Activated CD8-positive, alpha-beta T cell treated with anti-CD3 and anti-CD28 coated beads, Interleukin-2, amount 10 ng/mL, durations not matched to agents 7 days and 5 days (primary cell): ENCODE measurements at places on chromosomes 3 and 15. TPM values are rescaled to one million over a fixed set of nuclear protein-coding genes. Genes with fewer than 3 reads are reported as not detected.
A peak's percentile ranks its signal among the peaks of the same experiment; 100 is the strongest.

Gene IGSF10
- not detected for total RNA-seq

Gene COL7A1
- 1.6 TPM for total RNA-seq

Gene CILP
- total RNA-seq: 0.08 TPM

Gene CD86
- 0.95 TPM for total RNA-seq

Gene EPHB3
- total RNA-seq: 0.11 TPM

Gene EFCC1
- 0.13 TPM for total RNA-seq

DNA sequence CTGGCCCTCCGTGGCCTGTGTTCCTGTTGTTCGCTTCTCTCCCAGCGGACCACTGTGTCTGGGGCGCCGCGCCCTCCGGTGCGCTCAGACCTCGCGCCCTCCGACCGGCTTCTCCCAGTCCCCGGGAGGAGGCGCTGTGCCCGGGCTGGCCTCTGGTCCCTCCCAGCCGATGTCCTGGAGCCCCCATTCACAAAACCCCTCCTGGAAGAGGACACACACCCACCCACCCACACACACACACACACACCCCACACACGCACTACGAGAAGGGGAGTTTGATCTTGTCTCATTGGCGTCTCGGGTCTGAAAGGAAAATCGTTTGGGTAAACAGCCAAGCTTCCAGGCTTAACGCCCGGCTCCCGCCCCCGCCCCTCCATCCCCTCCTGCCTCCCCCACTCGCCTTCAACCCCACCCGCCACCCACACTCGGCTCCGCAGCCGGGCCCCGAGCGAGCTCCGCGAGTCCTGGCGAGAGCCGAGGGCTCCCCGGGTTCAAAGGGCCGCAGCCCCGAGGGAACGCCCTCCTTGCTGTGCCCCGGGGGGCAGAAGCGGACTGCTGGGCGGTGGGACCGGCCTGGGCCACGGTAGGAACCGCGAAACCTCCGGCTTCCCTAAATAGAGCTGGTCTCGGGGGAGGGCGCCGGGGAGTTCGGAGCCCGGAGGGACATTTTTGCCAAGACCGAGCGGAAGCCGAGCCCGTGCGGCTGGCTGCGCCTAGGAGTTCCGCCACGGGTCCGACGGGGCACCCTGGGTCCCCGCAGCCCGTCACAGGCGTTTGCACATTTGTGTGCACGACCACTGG lies 23.6 kb downstream of the NR2F2 start:
- peaks cover 65% of the 10 kb centered on the region for H3K27me3 ChIP-seq
- no peak overlapping the region for H3K4me3 ChIP-seq
- peaks cover 8% of the 10 kb centered on the region for H3K36me3 ChIP-seq
- H3K4me1 ChIP-seq: peaks cover 23% of the 10 kb centered on the region
- no peak overlapping the region for H3K27ac ChIP-seq

- no peak overlapping the region for H3K27ac ChIP-seq
- H3K36me3 ChIP-seq: no peaks in the 10 kb centered on the region
- no peaks in the 10 kb centered on the region for H3K4me1 ChIP-seq
- peaks cover 4% of the 10 kb centered on the region for H3K27me3 ChIP-seq
- H3K4me3 ChIP-seq: no peak overlapping the region
Measured at GRCh38 chr15:62691008-62691407, 351.5 kb upstream of the TPM1 start.

DNA sequence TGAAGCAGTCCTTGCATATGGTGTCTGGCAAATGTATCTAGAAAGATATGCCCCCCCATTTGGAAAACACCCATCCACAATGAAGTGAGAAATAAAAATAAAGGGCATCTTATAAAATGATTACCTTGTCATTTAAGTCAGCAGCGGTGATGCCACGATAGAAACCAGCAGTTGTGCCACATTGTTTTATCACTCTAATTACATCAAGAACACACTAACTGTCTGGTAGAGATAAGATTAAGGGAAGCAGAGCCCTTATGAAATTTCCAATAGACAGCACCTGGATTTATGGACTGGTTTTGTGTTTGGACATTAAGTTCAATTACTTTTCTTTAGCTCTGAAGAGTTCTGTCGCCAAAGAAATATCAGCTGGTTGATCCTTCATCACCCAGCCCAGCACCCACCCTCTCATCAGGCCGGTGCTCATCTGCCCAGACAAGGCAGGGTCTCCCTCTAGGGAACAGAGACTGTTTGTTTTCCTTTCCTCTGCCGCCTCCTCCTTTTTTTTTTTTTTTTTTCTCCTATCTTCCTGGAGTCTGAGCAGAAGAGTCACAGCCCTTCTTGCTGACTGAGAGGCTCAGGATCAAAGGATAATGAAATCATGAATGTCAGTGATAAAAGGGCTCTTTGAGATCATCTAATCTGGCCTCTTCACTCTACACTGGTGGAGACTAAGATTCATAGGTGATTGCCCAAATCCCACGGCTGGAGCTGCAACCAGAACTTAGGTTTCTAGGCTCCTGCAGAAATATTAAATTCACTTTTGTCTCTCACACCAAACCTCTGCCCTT lies 464.1 kb downstream of the NTRK3 start:
- no peaks in the 10 kb centered on the region for H3K27me3 ChIP-seq
- H3K4me3 ChIP-seq: no peak overlapping the region
- H3K27ac ChIP-seq: no peak overlapping the region
- no peaks in the 10 kb centered on the region for H3K36me3 ChIP-seq
- no peak for DNase-seq

DNA sequence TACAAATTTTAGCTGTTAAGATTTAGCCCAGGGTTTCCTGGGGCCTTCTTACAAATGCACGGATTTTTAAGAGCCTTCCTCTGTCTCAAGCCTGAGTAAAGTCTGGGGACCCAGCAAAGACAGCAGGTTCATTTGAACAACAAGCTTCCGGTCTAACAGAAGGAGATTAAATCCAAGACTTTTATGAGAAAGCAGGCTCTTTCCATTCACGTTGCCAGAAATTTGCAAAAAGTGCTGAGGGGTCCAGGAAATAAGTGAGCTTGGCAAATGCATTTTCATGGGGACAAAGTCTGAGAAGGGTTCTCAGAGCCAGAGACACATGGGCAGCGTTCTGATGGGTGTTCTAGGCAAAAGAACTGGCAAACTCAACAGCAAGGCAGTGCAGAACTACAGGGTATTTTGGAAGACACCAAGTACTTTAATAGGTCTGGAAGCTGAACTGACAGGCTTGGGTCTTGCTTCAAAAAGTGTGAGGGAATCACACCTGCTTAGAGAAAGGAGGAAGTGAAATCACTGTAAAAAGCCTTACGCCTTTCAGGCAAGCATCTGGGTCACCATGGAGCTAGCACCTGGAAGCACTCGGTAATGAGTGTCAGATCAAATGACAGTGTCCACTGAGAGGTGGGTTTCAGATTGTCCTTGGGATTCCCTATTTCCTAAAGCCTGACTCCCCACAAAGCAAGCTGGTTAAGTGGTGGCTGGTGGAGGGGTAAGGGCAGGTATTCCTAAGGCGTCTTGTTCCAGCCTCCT lies 115.8 kb upstream of the ARHGEF3 start:
- DNase-seq: peak; percentile 31
- peaks cover 78% of the 10 kb centered on the region for H3K4me1 ChIP-seq
- H3K4me3 ChIP-seq: peak overlapping the region; percentile 92
- H3K27me3 ChIP-seq: no peaks in the 10 kb centered on the region

DNA sequence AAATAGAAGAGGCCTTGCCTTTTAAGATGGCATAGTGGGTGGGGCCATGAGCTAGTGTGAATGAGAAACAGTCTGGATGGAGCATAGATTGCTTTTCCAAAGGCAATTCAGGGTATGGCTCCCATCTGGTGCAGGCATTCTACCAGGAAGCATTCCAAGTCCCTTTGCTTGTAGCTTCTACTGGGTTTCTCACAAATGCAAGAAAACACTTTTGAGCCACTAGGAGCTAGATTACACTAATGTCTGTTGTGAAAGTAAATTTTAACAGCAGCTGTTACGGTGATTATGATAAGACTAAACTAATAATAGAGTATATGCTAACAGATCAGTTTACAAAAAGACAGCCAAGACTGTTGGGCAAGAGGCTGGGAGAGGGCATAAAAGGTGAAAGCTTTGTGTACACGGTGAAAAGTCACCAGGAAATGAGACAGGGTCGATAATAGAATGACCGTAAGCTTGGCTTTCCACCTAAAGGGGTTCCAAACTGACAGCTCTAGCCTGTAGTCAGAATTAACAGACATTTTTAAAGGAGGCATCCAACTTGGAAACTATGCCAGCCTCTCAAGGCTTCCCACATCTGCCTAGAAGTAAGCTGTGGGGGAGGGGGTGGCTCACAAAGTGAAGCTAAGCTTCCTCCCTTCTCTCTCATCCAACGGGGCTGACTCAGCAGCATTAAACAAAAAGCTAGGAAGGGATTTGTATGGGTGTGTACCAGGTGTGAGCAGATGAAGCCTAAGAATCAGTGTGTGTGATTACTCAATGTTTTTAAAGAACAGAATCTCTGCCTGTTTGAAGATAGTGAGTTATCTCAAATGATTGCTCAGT lies 61.1 kb upstream of the GPD1L start:
- no peak overlapping the region for H3K27ac ChIP-seq
- H3K36me3 ChIP-seq: peaks cover 7% of the 10 kb centered on the region
- H3K4me1 ChIP-seq: peaks cover under 1% of the 10 kb centered on the region
- no peak for DNase-seq

GRCh38 chr3:9897408-9898372 lies 5.0 kb upstream of the IL17RE start:
- H3K4me1 ChIP-seq: peaks cover 42% of the 10 kb centered on the region
- no peak overlapping the region for H3K4me3 ChIP-seq
- H3K36me3 ChIP-seq: peaks cover 23% of the 10 kb centered on the region

DNA sequence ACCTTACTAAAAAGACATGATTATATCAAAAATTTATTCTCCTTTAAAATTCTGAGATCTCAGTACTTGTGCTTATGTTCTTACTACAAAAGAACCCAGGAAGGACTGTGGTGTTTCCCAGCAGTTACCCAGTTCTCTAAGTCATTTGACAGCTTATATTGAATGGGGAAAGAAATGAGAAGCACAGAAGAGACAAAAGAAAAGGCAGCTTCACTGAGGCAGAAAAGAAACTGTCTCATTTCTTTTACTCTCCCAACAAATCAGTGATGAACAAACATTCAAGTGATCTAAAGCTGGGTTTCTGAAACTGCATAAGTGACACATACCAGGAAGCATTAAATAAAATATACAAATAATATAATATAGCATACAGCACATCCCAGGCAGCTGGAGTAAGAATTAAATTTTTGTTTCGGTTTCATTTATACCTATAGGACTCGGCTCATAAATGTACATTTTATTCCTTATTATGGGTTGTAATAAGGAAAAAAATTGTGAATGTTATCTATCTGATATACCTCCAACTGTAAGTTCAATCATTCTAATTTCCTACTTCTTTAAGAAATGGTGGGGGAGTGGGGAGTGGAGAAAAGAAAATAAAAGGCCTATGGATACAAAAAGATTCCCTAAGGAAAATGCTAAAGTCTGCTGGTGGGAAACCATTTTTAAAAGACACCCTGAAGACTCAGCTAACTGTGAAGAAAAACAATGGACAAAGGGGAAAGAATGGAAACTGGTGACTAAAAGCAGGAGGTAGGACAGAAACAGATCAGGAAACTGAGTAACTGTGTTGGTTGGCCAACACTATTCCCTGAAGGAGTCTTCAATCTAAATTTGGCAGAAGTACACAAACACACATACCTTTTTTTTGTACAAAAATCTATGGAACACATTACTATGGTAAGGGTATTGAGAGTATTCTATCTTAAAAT lies 156.8 kb downstream of the TBC1D5 start:
- no peak overlapping the region for H3K27ac ChIP-seq
- DNase-seq: no peak
- no peaks in the 10 kb centered on the region for H3K27me3 ChIP-seq
- no peak overlapping the region for H3K4me3 ChIP-seq
- H3K36me3 ChIP-seq: peaks cover 24% of the 10 kb centered on the region
- peaks cover 4% of the 10 kb centered on the region for H3K4me1 ChIP-seq

- peak; percentile 76 for DNase-seq
- peaks cover 29% of the 10 kb centered on the region for H3K36me3 ChIP-seq
- H3K4me3 ChIP-seq: peak overlapping the region; percentile 99
Measured at GRCh38 chr15:52677593-52678467, 1.4 kb downstream of the ATOSA start.

- no peaks in the 10 kb centered on the region for H3K27me3 ChIP-seq
- H3K36me3 ChIP-seq: no peaks in the 10 kb centered on the region
- DNase-seq: no peak
- no peak overlapping the region for H3K27ac ChIP-seq
- no peaks in the 10 kb centered on the region for H3K4me1 ChIP-seq
- H3K4me3 ChIP-seq: no peak overlapping the region
Measured at GRCh38 chr15:29343229-29343628, 73.6 kb upstream of the NSMCE3 start.

- H3K36me3 ChIP-seq: no peaks in the 10 kb centered on the region
- H3K27me3 ChIP-seq: no peaks in the 10 kb centered on the region
- DNase-seq: no peak
- H3K4me3 ChIP-seq: no peak overlapping the region
- no peaks in the 10 kb centered on the region for H3K4me1 ChIP-seq
Measured at GRCh38 chr3:148360051-148360450, 337.7 kb upstream of the AGTR1 start.
